ENCODE measurements at places on chromosomes 2 and 18.

GRCh38 chr2:81196933-81197628, 892.5 kb upstream of the LRRTM1 start:
- DNase-seq: no peak

GRCh38 chr18:42392416-42392815, 437.4 kb downstream of the PIK3C3 start:
- DNase-seq: no peak

- no peak for DNase-seq
These were observed 200.1 kb downstream of the ARHGAP15 start for GRCh38 chr2:143329288-143329687.

DNA sequence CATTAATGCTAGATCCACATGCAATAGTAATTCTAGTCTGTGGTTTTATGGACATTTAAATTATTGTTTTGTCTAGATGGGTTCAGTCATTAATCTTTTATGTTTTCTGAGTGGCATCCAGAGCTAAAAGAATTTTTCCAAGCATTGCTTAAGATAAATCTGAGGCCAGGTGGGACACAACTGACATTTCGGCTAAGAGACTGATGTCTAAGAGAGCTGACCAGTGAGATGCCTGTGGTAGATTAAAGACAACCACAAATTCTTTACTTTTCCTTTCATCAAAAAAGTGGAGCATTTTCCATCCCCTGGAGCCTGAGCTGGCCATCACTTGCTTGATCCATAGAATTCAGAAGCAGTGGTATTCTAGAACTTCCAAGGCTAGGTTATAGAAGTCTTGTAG, 182.2 kb downstream of the NRP2 start:
- peak; percentile 60 for DNase-seq

DNA sequence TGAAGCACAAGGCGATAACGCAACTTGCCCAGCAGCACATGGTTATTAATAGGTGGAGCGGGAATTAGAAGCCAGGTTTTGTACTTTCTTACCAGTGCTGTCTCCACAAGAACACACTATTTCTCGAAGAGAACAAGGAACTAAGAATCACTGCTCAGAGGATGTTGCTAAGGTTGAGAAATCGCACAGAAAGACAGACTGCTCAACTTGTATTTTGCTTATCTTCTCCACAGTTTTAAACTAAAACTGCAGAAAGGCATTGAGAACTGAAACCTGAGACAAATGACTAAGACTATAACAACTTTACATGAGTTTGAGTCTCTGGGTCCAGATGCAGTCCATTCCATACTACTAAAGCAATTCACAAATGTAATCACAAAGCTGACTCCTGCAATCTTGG, 6.2 kb downstream of the PRKD3 start:
- peak; percentile 24 for DNase-seq

GRCh38 chr2:12428786-12429185, 287.9 kb upstream of the TRIB2 start:
- peak; percentile 51 for DNase-seq

GRCh38 chr2:3298191-3298590, 79.4 kb downstream of the EIPR1 start:
- DNase-seq: no peak

- DNase-seq: no peak
These were observed 475.0 kb downstream of the RNF144A start for GRCh38 chr2:7392076-7392787.

DNA sequence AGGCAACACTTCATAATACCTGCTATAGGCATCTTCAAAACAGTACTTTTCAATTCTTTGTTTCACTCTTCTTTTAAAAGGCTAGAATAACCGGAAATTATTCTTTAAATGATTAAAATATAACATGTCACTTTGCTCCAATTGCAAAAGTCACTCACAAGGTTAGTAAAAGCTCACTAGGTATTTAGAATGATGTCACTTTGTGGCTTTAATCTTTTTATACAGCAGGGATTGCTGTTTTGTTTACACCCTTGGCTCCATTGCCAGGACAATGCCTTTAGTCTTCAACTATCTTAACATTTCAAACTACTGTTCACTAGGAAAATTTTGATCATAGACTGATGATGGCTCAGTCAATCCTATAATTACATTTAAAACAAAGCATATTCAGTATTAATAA, 157.1 kb downstream of the BAZ2B start:
- peak; percentile 42 for DNase-seq

- no peak for DNase-seq
These were observed 14.2 kb downstream of the CD8A start for GRCh38 chr2:86776532-86776931.

DNA sequence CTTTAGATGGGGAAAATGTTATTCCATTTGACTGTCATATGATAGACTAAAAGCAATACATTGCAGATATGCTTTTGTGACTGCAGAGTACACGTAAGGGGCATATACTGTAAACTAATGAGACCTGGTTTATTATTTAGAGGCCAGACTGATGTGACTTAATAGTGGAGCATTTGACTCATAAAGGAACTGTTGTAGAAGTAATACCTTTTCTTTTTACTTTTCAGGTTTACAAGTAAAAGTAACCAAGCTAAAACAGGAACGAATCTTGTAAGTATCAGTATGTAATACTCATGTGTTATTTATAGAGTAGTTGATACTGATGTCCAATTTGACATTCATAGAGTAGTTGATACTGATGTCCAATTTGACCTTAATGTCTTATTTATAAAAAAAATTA, 13.1 kb downstream of the RBBP8 start:
- DNase-seq: no peak

GRCh38 chr2:143575340-143575739, 446.1 kb downstream of the ARHGAP15 start:
- no peak for DNase-seq

DNA sequence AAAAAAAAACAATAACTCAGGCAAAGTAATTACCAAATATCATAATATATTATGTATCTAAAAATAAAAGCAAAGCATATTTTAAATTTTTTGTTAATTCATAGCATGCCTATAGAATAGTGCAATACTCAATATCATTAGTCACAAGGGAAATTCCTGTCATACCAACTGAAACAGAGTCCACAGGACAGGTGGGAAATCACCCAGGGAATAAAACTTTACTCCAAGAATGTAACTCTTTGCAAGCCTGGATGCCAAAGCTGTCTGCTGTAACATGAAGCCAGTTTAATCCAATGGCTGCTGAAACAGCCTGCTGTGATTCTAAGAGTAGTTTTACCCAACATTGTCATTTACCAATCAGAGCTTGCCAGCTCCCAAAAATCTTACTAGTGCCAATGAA, 40.0 kb upstream of the SULT1C3 start:
- DNase-seq: peak; percentile 44

DNA sequence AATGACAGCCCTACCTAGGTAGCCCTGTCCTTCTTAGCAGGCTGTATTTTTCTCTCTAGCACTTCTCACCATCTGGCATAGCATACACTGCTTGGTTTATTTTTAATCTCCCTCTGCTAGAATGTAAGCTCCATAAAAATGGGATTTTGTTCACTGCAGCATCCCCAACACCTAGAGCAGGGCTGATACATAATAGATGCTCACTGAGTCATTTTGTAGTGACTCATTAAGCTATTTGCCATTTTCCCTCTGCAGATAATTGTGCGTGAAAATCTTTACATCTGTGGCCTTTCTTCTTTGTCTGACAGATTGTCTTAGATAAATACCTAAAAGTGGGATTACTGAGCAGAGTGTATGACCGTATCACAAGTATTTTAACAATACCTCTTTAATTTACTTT, 82.5 kb downstream of the CERS6 start:
- DNase-seq: peak; percentile 23

- no peak for DNase-seq
These were observed 10.0 kb downstream of the RNF144A start for GRCh38 chr2:6927186-6927585.

DNA sequence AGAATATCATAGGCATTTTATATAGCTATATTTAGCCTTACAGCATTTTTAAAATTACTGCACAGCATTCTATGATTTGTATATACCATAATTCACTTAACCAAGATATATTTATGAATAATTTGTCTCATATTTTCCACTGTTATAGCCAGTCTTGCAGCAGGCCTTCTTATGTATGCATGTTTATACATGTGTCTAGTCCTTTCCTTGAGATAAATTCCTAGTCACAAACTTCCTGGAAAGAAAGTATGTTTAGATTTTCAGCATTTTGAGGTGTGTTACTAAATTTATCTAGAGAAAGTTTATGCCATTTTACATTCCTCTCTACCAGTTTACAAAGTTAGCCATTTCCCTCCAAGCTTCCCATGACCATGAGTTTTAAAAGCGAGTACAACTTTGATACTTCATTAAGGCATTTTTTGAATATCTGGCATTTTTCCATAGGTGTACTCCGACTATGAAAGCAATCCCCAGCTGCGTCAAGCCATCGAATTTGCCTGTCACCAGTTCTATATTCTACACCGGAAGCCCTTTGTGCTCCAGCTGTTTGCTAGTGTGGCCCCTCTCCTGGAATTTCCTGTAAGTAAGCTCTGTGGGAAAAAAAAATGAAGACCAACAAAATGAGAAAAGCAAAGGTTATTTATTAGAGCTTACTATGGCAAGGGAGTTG, 59.4 kb upstream of the RPE start:
- no peak for DNase-seq

GRCh38 chr2:105445976-105446375, 47.1 kb upstream of the FHL2 start:
- DNase-seq: no peak

- DNase-seq: no peak
These were observed 255.9 kb downstream of the GALR1 start for GRCh38 chr18:77505499-77505898.

DNA sequence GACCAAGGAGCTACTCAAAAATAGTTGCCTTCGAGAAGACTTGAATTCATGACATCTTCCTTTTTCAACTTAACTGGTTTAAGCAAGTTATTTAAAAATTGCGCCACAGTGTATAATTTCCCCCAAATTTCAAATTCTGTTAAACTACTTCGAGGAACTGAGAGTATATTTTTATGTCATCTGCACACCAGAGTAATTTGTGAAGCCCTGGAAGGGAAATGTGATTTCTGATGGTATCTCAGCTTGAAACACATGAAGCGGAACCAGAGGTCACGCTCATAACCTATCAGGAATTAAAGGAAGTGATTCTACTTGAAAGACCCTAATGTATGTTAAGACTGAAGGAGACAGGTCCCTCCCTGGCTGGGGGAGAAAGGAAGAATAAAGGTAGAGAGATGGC, 33.9 kb upstream of the DARS1 start:
- no peak for DNase-seq

DNA sequence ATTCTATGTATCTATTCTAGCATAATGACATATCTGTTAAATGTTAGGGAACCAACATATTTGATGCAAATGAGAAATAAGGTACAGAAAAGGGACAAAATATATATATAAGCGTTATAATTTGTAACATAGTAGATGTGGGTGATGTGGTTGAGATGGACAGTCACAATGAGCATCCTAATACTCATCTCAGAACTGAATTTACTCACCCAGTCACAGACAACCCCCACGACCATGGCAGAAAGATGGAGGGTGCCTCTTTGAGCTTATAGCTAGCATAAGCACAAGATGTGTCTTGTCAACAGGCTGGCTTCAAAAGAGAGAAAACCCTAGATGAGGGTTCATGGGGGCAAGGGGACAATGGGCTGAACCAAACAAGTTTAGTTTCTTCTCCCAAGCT, 9.1 kb upstream of the DSG3 start:
- DNase-seq: no peak

GRCh38 chr18:10440884-10441283, 13.6 kb upstream of the APCDD1 start:
- no peak for DNase-seq

DNA sequence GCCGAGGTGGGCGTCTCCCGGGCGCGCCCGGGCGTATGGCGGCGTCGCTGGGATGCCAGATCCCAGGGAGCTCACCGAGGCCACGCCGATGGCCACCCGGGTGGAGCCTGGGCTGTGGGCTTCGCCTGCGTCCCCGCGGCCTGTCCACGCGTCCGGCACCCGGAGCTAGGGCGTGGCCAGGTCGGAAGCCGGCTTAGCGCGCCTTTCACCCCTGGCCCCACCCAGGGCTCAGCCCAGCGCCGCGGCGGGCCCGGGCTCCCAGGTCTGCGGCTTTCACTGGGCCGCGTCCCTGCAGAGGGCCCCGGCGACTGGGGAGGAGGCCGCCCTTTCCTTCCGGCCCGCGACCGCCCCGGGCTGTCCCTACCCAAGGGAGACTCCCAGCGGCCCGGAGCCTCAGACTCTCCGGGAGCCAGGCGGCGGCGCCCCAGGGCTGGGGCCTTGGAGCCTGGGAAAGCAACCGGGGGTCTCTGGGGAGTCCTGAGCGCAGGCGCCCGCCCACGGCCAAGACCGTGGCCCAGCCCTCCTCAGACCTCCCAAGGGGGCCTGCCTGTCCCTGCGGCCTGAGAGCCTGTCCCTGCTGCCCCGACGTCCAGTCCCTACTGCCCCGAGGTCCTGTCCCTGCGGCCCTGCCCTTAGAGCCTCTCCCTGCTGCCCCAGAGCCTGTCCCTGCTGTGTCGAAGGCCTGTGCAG, 36.3 kb upstream of the ITM2C start:
- DNase-seq: no peak

GRCh38 chr2:188291617-188292347, at the start of gene GULP1:
Gene GULP1, plus strand, starts transcription at chr2:188291874. Its CDS starts 185,829 bp downstream, at chr2:188477703.
- DNase-seq: peak; percentile 77

DNA sequence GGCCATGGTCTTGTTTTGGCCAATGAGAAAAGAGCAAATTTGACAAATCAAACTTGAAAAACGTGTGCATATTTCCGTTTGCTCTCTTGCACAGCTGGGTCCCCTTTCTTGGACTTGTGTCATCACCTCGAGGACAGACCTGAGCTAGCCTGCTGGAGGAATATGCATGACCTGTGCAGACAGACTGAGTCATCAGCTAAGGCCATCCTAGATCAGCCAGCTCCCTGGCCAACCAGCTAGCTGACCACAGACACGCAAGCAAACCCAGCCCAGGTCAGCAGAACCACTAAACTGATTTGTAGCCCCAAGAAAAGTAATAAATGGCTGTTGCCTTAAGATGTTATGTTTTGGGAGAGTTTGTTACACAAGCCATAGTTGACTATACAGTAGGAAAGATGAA, 61.3 kb upstream of the PAX3 start:
- DNase-seq: peak; percentile 72

- DNase-seq: no peak
These were observed 160.1 kb downstream of the FAM124B start for GRCh38 chr2:224241812-224242211.

DNA sequence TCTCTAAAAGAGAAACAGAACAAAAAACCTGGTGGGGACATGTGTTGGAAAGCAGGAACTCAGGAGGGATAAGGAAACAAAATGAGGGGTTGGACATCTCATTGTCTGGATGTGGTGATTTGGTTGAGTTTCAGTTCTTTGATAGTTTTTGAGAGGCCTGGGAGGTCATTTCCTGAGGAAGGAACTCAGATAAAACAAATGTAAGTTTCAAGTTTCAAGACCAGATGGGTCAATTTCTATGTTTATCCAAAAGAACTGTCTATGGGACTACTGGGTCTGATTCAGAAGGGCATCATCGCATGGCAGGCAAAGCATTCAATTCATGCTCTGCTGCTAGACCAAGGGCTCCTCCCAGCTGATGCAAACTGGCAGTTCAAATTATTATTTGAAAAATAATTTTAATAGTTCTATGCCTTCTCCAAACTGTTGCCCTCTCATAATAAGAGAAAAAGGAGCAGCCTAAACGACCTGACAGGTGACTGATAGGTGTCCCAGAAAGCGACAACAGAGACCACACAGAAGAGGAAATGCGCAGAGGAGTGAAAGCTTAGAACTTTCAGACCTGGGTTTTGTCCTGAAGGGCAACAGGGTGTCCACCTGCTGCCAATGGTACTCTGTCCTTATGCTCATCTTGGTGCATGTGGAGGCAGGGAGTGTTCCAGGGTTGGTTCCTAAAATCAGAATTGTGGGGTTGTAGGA, 39.3 kb upstream of the SH3RF3 start:
- DNase-seq: peak; percentile 33

Measured in M059J (cell line).